ENCODE measurements at places on chromosomes 3 and 15. TPM values are rescaled to one million over a fixed set of nuclear protein-coding genes. Genes with fewer than 3 reads are reported as not detected.

GRCh38 chr3:46356276-46356675, 2.4 kb downstream of the CCR2 start:
- DNase-seq = no peak

- DNase-seq = no peak
Measured at GRCh38 chr3:94693997-94694640, 631.3 kb downstream of the NSUN3 start.

ALCAM gene
- total RNA-seq = 19.0 TPM

ROBO2 gene
- total RNA-seq = 1.1 TPM

MEIS2 gene
- 66.4 TPM for total RNA-seq
